Spleen (tissue), 13 donors: ENCODE measurements at places on chromosomes 4 and X.

GRCh38 chr4:162497564-162498167 is 333.9 kb upstream of the FSTL5 start:
- no peak for DNase-seq

- DNase-seq, result no peak
These were observed 81.4 kb downstream of the ARHGAP10 start for GRCh38 chr4:147813109-147813773.

- no peak for DNase-seq
These were observed 354 bp downstream of the CTAG2 start for GRCh38 chrX:154653048-154653401.

DNA sequence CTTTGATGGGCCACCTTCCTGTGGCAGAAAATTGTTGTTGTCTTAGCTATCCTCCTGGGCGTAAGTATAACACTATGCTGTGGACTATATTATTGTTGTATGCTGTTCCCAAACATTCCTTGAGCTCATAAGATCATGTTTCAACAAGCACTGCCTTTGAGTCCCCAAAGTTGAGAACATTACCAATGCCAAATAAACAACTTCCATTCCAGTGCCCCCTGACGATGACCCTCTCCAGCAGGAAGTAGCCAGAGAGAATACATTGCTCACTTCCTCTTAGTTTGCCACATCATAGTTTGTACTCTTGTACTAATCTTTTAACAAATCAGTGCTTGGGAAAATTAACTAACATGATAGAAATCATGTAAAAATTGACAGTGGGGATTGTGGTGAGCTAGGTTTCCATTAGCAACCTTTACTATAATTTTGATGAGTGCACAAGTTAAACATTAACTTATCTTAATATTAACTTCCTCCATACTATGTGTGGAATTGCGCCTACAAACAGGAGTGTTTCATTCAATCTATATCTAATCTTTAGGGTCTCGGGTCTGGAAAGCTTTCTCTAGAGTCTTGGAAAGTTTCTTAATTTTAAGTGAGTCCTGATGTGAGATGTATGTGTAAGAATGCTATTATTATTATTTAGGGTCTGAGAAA is 20.3 kb upstream of the DHX15 start:
- no peak for DNase-seq

GRCh38 chr4:111388561-111388960 is 756.7 kb upstream of the FAM241A start:
- no peak for DNase-seq

DNA sequence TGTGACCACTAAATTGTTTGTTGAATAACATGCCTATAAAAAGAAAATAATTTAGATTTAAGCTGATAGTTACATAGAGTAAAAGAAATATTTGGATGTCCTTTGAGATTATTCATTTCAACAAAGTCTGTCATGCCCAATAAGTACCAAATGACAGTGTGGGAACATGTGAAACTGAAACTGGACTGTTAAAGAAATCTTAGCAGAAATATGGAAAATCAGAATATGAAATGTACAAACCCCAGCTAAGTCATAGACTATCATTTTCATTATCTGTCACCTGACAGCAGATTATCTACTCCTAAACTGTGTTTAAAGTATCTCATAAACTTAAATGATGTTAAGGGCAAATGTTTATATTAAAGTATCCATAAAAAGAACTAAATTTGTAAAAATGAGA is 437.8 kb upstream of the FAM241A start:
- no peak for DNase-seq

- DNase-seq, result no peak
These were observed at the start of gene SLC26A1 for GRCh38 chr4:993111-994029. TSS of gene SLC26A1 (minus strand) at chr4:993404. CDS start at chr4:991703, 1,701 bp downstream.

- DNase-seq, result no peak
These were observed 31.3 kb downstream of the CXCL13 start for GRCh38 chr4:77636902-77637301.

- DNase-seq, result no peak
These were observed 52.2 kb downstream of the ABCG2 start for GRCh38 chr4:88106205-88106604.

DNA sequence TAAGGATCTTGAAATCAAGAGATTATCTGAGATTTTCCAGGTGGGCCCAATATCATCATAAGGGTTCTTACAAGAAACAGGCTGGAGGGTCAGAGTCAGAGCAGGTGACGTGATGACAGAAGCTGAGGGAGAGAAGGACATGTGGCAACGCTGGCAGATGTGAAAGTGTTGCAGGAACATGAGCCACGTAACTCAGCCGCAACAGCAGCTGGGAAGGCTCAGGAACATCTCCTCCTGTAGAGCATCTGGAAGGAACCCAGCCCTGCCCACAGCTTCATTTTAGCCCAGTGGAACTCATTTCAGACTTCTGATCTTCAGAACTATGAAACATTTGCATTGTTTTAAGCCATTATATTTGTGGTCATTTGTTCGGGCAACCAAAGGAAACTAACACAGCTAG is 156.3 kb upstream of the VEGFC start:
- DNase-seq, result no peak

- no peak for DNase-seq
These were observed 124.6 kb upstream of the NAP1L5 start for GRCh38 chr4:88822034-88822789.

DNA sequence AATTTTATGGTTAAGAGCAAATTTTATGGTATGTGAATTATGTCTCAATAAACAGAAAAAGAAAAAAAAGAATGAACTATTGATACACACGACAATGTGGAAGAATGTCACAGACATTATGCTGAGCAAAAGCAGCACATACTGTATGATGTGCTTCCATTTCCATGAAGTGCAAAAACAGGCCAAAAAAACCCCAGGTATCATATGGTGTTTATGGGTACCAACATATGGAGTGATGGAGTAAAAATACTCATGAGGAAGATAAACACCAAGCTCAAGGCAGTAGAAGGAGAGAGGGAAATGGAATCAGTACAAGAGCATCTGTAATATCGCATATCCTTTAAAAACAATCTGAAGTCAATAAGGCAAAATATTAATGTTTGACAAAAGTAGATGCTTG is 4.2 kb upstream of the GATA1 start:
- no peak for DNase-seq
